ENCODE measurements at places on chromosomes 2 and 18.

DNA sequence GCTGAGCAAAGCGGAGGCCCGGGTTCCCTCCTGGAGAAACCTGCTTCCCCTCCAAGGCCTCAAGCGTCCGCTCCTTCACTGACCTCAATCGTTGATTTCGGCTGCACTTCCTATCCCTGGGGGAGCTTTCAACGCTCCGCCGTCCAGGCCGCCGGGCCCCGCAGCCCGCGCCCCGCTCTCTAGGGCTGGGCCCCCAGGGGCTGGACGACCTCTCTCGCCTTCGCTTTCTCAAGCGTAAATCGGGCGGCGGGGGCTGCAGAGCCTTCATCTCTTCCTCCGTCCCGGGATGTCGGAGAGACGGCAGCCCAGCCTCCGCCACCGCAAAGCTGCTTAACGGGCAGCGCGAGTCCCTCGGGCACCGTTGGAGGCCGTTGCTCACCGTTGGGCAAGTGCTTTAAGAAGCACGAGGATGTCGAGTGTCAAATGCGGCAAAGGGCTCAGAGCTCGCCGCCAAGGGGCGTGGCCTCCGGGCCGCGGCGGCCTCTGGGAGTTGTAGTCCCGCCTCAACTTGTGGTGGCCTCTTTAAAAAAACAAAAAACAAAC is 8.5 kb downstream of the HES6 start:
- no peak for DNase-seq

DNA sequence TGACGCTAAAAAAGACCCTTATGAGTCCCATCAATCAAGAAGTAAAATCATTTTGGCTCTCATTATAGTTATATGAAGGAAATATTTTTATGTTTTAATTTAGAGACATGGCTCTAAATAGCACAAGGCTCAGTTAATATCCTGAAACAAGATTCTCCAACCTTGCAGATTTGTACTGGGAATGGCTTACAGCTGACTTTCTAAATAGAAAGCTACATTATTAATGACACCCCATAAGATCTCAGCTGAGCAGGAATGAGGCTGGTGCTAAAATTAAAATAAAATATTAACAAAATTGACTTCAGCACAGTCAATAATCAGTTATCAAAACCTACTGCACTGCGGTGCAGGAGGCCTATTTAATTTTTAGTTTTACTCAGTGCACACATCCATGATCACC is 136.9 kb downstream of the SLC39A10 start:
- no peak for DNase-seq

DNA sequence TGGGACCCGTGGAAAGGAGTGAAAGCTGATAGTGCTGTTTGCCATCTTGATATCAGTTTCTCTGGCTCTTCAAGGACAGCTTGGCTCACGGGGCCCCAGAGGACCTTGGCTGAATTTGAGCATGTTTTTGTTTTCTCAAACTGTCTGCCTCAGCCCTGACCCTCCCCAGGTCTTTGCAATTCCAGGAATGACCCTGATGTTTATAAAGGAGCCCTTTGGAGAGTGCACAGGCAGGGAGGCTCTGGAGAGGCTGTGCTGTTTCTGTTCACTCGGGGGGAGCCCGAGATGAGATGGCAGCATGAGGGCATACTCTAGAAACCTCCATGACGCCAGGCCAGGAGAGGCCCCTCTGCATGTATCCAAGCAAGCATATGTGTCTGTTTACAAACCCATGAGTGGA is 16.4 kb downstream of the IGFBP2 start:
- no peak for DNase-seq

DNA sequence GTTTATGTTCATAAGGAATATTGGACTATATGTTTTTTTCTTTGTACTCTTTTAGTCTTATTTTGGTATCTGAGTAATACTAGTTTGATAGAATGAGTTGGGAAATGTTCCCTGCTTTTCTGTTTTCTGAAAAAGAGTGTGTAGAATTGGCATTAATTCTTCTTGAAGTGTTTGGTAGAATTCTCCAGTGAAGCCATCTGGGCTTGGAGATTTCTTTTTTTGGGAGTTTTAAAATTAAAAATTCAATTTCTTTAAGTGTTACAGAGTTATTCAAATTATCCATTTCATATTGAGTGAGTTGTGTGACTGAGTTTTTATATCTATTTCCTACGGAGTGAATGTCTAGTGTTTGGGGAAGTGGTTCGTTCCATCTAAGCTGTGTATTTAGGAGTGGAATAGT is 80.6 kb upstream of the HS6ST1 start:
- DNase-seq = no peak

DNA sequence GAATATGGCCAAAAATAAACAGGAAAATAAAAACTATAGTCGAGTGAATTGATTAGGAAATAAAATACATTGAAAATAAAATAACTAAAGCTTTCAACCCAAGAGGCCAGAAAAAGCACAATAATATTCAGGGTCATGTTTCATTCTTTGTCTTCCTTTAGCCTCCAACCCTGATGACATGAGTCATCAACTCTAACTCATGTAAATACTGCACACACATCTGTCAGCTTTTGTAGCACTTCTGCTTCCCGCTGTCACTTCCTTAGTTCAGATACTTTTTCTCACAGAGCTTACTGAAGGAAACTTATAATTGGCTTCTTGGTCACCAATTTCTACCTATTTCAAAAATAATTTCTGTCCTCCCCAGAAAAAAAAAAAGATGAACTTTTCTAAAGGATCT is 112.8 kb downstream of the UPP2 start:
- no peak for DNase-seq

DNA sequence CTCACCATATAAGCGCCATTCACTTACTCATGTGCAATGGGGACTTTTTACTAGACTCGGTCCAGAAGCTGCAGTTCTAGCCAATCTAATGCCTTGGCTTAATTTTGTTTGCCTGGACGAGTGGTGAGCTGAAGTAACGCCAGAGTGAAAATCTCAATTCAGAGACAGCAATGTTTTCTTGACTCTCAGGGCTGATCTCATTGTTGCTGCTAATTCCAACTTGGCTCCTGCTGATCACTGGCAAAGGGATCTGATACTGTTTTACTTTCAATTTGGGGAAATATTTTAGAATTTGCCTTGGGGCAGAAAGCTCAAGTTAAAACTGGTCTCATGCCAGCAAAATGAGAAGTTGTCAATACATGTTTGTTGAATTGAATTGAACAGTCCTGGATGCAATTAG is 906.6 kb upstream of the CDH2 start:
- DNase-seq = no peak

DNA sequence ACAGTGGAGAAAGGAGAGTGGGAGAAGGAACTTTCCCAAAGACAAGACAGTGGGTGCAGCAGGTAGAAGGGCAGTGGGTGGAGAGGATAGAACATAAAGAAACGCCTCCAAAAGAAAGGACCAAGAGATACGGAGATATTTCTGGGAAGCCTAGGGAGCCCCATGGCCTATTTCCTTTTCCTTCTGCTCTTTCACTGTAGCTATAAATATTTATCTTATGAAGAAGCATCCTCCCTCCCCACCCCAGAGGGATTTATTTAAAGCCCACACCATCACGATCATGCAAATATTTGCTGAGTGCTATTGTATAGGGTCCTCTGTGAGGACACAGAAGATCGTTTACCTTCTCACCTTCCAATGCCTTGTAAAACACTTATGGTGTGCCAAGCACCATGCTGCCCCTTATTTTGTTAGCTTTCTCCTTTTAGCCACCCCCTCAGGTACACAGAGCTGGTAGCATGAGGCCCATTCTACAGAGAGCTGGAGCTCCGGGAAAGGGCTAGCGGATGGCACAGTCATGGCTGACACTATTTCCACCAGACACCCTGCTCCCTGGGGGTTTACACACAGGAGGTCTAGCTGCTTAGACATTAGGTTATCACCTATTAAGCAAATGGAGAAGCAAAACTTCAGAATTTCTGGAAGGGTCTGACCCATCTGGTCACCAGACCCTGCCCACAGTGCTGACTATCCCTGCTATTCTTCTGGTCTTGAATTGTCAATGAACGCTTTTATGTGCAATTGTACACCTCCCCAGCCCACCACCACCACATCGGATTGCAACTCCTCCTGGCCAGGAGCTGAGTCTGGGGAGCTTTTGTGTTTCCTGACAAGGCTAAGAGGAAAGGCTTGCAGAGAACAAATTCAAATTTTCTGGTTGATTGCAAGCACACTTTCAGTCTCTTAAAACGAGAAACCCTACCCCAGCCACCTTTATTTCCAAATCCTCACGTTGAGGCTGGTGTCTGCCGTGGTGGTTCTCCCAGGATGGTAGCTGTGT is 91.8 kb upstream of the KLF7 start:
- no peak for DNase-seq

DNA sequence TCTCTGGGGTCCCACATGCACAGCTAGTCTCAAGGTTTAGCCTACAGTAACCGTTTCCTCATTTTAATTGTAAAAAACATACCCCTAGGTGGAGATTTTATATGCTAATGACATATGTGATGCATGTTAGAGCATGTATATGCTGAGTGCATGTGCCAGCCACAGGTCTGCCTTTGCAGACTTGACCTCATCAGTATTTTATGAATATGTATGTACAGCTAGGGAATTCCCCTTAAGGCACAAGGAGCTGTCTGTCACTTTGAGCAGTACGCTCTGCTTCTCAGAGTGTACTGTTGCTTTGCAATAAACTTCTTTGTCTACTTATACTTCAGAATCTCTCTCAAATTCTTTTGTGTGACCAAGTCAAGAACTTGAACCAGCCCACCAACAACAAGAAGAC is 131.2 kb upstream of the ERBB4 start:
- DNase-seq = no peak

- DNase-seq = no peak
Measured at GRCh38 chr2:223065107-223065506, 13.1 kb downstream of the KCNE4 start.

DNA sequence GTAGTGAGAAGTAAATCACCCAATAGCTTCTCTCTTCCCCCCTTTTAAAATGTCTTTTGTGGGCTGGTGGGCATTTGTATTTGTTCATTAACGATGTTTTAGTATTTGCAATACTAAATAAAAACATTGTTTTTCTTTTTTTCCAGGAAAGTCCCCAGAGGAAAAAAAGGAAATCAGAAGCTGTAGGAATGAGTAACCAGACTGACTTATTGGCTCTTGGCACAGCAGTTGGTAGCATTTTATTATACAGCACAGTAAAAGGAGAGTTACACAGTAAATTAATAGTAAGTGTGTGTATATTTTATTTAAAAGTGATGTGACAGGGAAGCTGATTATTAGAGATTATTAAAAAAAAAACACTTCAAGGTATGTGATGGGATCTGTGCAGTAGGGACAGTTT is 7.4 kb downstream of the WDR43 start:
- DNase-seq = no peak

DNA sequence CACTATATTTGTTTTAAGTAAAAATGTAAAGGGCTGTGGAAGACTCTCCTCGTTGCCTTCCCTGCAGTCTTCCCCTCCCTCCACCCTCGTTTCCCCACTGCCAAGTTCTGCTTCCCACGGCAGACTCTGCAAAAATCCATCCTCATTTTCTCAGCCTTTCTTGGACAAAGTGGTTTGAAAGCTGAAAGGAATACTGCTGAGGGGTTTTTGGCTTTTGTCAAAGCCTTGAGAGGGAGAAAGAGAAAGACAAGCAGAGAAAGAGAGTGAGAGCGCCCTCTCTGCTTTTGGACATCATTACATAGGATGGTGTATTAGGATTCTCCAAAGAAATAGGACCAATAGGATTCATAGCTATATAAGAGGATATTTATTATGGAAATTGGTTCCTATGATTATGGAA is 455.9 kb upstream of the SOX11 start:
- DNase-seq = no peak

GRCh38 chr2:170710609-170710979 is 4.5 kb upstream of the SP5 start:
- no peak for DNase-seq
